Immature natural killer cell (primary cell): ENCODE measurements at places on chromosomes 2 and 18.

DNA sequence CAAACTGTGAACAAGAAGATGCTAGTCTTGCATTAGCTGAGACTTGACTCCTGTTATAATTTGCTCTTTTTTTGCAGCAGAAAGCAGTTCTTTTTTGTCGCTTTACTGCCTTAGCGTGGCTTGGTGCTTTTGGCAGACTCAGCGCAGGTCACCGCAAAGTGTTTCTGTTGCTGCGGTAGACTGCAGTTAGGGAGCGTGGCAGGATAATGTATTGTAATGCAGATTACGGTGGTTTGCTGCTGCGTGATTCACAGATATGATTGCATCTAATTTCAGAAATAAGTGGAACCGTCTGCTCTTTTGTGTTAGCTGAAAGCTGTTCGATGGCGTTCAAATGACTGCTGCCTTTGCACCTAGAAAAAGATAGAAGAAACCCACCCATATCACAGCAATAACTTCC, 131.6 kb upstream of the SATB2 start:
- no peak for DNase-seq

GRCh38 chr2:31147645-31148044, 9.4 kb upstream of the GALNT14 start:
- no peak for DNase-seq

DNA sequence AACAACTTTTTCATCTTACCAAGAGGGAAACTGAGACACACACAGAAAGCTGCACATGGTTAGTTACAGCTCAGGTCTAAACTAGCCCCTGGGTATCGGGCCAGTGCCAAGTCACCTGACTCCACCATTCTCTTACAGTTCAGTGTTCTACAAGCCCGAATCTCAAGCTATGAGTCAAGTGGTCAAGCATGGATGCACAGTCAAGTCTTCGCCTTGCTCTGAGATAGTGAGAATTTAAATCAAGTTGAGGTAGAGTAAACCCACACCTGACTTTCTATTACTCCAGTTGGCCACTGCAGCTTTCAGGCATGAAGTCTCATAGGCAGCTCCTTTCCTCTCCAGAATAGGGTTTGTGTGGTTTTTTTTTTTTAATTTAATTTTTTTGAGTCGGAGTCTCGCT, 34.5 kb upstream of the ARL5A start:
- DNase-seq = no peak

- no peak for DNase-seq
These were observed 13.5 kb upstream of the TFCP2L1 start for GRCh38 chr2:121298476-121298875.

DNA sequence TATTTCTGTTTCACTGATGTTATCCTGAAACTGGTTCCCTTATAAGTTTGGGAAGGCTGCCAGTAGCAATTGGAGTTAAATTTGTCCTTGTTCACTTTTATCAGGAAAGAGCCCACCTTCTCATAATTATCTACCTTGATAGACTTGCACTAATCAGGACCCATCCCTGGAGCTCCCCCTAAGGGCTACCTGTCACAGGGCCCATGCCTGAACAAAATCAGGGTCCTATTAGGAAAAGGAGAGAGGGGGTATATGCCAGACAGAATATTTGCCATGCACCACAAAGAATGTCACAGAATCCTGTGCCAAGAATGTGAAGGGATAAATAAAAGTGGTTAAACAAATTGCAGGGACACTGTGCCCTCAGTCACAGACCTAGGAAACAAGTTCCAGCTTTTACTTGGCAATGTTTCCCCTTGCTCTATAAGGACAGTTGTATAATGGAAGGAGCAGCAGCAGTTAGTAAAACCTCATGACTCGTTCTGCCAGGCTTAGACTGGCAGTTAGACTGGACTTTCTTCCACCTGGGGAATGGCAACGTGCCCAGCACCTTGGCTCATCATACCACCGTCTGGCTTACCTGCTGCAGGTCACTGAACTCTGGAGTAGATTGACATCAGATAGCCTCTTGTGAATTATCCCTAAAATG, 32.3 kb upstream of the VWC2L start:
- DNase-seq = no peak

DNA sequence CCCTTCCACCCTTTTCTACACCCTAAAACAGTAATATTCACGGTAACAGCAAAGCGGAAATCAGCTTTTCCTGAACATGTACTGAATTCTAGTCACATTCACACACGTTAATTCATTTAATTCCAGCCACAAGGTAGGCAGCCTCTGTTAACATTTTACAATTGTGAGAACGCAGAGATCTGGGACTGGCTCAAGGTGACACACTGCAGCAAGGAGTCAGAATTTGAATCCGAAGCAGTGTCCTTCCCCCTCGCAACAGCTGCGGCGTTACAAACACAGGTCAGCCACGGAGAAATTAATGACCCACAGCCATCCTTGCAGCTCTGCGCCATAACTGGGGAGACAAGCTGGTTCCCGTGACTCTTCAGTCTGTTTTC, 818 bp upstream of the SLC20A1 start:
- DNase-seq = no peak

GRCh38 chr2:28904802-28905457, 10.5 kb downstream of the WDR43 start:
- DNase-seq = no peak

DNA sequence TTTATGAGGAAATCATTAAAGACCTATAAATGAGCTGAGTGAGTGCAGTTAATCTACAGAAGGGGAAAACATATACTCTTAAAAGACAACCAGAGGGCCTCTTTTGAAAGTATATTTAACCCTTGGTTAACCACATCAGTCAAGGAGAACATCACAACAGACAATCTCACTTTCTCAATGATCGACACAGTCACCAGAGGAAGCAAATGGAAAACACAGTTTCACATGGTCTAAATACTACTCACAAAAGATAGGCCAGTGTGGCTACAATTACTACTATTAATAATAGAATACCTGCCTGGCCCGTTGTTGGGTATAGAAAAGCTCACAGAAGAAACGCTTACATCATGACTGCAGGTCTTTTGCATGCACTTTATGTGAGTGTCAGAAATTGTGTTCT, 426.2 kb downstream of the NCKAP5 start:
- DNase-seq = no peak

- DNase-seq = no peak
These were observed 42.9 kb downstream of the XDH start for GRCh38 chr2:31371691-31372090.

GRCh38 chr2:241860184-241861078, 1.7 kb upstream of the PDCD1 start:
- no peak for DNase-seq

DNA sequence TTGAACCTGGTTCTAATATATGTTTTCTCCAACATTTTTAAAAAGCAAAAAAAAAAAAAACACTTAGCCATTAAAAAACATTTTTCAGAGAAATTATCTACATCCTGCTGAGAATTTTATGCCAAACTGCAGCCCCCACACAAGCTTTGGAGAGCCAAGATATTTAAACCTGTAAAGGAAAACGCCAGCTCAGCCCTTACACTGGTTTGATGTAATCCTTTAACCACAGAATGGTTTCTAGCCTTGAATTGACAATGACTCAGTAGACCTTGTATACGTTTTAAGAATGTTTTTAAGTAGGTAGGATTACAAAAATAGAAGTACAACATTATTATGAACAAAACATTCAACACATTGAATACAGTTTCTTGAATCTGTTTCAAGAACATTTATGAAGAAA, 113.6 kb downstream of the BABAM2 start:
- DNase-seq = no peak

DNA sequence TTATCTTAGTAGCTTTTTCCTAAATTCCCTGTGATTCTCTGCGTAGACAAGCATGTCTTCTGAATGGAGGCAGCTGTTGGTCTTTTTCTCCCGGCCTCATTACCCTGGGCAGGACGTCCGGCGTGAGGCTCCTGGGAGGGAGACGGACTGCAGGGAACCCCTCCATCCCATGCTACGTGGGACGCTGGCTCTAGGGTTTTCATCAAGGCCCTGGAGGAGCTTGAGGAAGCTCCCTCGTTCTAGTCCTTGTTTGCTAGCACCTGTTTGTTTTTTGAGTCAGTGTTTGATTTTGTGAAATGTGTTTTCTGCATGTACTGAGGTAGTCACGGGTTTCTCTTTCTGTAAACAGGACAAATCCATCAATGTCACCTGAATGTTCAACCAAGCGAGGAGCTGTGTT, 99.3 kb upstream of the TMEM18 start:
- DNase-seq = no peak

GRCh38 chr2:29046321-29046720, 28.0 kb downstream of the PCARE start:
- DNase-seq = no peak

DNA sequence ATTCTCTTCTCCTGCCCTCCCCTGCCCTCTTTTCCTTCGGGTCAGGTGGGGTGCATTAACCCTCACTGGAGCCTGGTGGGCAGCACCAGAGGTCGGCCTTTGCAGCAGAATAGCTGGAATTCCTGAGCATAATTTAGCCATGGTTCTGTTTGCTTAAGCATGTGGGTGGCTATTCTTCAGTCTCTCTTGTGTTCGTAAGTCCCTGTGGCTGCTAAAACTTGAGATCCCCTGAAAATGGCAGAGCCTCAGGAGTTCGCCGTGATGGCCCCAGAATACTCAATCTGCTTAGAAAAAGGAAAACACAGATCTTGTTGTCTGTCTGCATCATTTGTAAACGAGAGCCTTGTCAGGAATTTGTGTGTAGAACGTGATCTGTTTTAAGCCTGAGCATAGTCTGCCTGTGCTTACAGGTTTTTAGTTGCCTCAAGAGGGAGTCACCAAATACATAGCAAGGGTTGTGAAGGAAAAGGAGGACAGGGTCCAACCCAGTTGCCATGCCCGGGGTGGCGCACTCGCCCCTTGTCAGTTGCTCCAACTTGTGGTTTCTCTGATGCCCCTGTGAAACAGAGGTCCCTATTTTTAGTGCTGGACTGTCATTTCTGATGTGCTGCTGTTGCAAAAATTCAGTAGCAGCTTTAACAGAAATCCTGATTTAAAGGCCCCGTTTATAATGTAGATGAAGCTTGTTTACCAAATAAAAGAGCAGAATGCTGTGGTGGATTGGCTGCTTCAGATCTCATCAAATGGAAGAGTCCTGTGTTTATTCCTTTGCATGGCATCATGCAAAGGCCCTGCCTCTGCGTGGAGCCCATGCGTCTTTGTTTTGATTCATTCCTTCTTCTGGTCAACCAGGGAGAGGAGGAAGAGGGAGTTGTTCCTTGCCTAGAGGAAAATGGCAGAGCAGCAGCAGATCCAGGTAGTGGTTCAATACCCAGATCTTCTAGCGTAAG, 74.8 kb downstream of the WDSUB1 start:
- no peak for DNase-seq

DNA sequence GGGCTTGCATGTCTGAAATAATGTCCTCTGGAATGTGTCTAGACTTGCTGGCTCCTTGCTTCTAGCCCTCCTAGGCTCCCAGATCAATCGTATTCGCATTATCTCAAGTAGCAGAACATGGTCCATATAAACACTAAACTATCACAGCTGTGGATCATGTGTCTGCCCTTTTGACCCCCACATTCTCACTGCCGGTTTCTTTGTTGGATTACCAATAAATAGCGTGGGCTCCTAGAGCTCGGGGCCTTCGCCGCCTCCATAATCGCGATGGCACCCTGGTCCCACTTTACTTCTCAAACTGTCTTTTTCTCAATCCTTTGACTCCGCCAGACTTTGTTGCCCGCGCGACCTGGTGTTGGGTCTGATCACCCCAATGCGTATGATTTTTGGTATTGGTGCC, 6.3 kb upstream of the SCYGR8 start:
- DNase-seq = no peak

DNA sequence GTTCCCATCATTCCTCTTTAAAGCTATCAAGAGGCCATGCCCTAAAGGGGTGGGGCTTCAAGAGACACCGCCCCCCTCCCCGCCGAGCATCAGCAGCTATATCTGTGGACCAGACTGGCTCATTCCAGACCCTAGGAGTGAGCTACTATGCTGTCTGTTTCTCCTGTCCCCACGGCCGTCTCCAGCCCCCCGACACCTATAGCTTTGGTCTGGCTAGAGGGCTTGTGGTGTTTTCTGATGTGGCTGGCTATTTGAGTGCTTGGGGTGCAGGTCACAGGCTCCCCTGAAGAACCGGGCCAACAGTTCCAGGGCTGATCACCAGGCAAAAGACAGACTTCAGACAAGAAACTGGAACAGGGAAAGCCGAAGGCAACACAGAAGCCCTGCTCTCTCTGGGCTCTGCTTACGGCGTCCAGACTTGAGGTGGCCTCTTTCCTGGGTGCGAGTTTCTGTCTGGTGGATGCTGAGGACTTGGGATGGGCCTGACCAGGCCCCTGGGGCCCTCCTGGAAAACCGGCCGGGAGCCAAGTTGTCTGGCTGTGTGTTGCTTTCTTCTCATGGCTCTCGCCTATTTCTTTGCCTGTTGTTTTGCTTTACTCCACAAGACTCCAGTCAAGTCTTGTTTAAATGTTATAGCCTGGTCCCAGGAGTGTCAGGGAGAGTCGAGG, 83.6 kb downstream of the KLHL29 start:
- DNase-seq = no peak
